Stimulated activated CD4-positive, alpha-beta T cell treated with anti-CD3 and anti-CD28 coated beads, Interleukin-4, amount 100 ng/mL, for 4 hours (primary cell): ENCODE measurements at places on chromosomes 7 and 10.

GRCh38 chr7:30144657-30145306, 10.0 kb downstream of the MTURN start:
- DNase-seq: no peak

DNA sequence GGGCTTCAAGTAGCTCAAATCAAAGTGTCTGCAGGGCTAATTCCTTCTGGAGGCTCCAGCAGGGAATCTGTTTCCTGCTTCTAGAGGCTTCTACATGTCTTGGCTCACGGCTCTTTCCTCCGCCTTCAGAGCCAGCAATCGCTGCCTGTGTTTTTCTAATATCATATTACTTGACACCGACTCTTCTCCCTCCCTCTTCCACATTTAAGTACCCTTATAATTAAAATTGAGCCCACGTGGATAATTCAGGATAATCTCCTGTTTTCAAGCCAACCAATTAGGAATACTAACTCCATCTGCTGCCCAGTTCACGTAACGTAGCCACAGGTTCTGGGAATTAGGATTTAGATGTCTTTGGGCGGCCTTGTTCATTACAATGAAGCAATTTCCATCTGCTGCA, 372.2 kb downstream of the DPP6 start:
- DNase-seq: no peak

DNA sequence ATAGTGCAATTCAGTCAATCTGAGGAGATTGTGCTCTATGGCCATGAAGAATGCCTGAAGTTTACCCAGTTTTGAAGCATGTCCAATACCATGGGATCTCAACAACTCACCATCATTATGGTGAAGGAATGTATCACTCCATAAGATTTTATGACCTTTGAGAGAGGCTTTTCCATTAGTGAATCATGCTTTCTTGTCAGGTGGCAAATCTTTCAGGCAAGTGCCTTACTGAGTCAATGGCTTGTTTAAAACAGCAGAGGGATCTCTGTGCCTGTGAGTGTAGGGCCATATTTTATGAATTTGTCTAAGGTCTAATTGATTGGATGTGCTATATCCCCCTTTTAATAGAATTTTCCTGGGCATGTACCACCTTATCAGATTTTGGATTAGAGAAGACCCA, 131.5 kb downstream of the CCDC7 start:
- no peak for DNase-seq

GRCh38 chr10:100339236-100339635, 7.8 kb upstream of the SCD start:
- DNase-seq: no peak

DNA sequence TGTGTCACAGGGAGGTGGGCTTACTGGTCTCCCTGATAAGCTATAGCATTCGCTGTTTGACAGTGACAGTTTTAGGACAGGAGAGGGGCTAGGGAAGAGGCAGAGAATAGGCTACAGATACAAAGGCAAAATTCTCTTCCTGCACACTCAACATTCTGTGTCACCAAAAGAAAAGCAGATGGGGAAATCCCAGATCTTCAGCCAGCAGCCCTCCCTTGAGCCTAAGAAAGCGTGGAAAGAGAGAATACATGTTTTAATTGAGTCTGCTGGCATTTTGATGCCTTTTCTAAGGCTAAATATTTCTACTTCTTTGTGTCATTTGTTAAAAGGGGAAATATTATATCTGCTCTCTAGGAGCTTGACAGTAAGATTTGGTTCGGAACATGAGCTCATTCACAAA, 247.0 kb downstream of the TRIL start:
- DNase-seq: no peak

DNA sequence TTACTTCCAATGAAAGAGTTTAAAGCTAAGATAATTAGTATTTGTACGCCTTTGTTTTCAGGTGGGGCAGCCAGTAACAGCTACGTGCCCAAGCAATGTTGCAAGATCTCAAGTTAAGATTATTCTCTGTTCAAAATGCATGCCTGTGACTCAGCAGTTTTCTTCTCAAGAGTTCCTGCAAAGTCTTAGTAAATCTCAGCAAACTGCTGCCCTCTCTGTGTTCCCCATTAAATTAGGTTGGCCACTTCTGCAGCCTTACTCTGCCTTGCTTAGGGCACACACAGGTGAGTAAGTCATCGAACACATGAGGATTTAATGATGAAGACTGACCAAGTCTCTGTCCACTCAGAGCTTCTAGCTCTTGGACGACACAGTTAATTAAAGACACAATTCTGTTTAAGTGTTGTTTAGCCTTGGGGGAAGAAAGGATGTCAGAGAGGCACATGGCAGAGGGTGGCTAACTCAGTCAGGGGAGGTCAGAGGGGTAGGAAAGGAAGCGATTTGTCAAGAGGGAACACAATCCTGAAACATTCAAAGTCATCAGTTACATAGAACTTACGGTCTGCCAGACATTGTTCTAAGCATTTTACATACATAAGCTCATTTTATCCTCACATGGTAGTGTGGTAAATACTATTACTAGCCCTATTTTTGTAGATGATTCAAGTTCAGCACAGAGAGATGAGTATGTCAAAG, 20.2 kb upstream of the SLC35G1 start:
- no peak for DNase-seq

DNA sequence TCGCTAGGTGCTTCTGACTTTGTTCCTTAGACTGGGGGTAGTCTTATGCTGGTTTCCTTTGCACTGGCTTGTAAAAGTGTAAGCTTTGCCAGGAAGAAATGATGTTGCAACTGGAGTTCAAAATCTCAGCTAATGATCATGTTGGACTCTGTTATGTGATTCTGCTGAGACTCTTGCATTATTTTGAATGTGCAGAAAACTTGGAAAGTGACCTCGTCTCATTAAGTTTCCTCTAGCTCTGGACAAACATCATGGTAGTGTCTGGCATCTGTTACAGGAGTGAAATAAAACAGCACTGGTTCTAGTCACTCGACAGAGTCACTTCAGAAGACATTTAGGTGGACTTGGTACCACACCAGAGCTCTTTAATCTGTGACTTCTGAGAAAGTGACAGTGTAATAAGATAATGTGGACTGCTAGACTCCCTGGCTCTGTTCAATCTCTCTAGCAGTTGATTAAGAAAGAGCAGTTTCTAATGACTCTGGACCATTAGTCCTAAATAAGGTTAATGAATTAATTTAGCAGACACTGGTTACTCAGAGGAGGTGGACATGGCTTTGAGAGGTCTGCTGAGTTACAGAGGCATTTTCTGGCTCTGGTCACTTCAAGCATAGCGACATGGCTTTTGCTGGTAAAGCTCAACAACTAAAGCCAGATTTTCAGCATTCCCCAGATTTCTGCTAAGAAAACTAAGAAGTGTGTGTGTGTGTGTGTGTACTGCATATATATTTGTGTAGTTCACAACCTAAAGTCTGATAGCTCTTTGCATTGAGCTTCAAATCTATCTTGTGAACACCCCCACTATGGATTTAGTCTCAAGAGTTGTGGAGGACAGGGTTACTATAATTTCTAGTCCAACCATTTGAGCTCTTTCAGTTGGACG, 2.0 kb downstream of the NRP1 start:
- DNase-seq: no peak

GRCh38 chr10:6929148-6929830, 349.2 kb upstream of the PRKCQ start:
- DNase-seq: no peak

DNA sequence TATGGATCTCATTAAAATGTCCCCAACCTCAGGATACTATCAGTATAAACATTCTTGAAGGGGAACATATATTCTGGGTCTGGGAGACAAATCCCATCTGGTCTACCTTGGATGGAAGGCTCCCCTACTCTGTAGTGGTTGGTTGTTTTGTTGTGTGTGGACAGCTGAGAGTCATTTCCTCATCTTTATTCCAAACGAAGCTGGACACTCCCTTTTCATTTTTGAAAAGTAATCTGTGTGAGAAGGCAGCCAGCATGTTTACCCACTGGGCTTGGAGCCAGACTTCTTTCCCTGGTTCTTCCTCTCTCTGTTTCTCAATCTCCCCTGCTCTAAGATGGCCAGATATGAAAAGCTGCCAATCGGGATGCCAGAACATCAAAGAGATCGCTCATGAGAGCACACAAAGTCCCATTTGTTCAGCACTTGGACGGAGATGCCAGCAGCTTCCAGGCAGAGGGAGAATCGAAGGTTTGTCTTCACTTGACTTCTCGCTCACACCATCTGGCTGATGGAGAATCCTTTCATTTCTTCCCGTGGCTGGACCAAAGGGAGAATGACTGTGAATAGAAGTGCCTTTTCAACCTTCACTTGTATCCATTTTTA, 108.1 kb upstream of the AGR3 start:
- DNase-seq: no peak

GRCh38 chr7:92460510-92460909, 13.2 kb downstream of the GATAD1 start:
- DNase-seq: no peak

DNA sequence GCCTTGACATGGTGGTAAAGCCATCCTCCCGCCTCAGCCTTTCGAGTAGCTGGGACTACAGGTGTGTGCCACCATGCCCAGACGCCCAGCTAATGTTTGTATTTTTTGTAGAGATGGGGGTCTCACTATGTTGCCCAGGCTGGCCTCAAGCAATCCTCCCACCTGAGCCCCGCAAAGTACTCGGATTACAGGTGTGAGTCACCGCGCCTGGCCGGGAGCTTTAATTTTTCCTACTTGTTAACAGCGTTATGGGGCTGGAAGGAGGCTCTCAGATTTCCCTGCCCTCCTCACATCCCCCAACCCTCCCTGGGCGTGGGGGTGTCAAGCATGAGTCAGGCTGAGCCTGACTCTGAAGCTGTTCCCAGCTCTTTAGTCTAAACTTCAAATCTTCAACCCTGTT, 8.3 kb downstream of the ALKBH4 start:
- no peak for DNase-seq

DNA sequence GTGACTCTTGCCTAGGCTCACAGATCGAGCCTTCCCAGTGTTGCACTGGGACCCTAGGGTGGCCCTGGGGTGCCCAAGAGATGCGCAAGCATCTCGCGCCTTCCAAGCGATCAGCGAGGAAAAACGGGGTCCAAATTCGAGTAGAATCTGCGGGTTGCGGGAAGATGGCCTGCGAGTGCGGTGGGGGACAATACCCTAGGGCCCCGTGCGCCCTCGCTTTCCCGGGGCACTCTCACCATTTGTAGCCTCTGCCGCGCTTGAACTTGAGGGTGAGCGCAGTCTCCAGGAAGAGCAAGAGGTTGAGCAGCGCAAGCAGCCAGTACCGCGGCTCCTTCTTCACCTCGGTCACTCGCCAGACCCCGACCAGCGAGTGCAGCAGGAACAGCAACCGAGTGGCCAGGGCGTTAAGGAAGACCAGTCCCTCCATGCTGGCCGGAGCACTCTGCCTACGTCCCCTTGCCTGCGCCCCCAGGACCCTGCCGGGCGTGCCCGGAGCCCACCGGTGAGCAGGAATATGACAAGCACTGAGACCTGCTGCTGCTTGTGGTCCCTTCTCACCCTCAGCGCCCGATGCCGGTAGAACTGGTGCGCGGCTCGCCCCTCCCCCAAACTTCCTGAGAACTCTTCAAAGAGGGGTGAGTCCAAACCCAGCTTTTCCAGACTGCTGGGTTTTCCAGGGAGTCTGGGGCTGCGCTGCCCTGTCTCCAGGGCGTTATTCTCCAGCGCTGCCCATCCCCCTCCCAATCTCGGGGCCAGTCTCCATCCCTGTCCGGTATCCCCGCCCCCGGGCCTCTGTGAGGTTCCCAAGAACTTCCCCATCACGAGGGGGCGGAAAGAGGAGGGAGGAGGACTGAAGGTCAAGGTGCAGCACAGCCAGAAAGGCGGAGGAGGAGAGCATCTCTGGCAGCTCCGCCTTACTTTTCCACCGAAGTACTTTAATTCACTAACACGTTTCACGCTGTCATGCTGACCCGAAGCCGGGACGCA, at the start of gene TMEM26:
TSS of gene TMEM26 (minus strand) at position 727 of the 987 bp plus-strand sequence. CDS start at position 427, 300 bp downstream.
- DNase-seq: no peak

- no peak for DNase-seq
These were observed 105.0 kb upstream of the WDR11 start for GRCh38 chr10:120746001-120746777.

DNA sequence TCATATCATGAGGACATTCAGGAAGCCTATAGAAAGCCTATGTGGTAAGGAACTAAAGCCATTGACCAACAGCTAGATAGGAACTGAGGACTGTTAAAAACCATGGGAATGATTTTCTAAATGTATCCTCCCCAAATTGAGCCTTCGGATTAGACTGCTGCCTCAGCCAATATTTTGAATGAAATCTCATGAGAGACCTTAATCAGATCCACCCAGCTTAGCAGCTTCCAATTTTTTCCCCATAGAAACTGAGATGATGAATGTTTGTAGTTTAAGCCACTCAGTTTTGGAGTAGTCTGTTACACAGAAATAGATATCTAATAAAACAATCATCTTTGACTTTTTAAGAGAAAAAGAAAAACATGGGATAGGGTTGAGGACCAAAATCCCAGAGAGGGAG, 292.0 kb downstream of the HPSE2 start:
- no peak for DNase-seq

DNA sequence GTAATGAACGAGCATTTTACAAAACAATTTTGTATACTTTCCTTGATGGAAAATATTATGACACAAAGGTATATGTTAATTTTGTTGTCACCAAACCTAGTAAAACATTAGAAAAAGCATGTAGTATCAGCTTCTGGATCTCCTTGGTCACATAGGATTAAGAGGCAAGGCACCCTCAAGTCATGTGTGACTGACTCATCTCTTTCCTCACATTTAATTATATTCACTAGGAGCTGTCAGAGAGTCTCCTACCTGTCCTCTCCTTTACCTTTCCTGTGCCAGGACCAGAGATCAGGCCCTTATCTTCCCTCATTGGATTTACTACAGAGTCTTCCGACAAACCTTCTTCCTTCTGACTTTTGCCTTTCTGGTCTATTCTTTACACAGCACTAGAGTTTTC, 111.3 kb upstream of the RPA3 start:
- DNase-seq: no peak

DNA sequence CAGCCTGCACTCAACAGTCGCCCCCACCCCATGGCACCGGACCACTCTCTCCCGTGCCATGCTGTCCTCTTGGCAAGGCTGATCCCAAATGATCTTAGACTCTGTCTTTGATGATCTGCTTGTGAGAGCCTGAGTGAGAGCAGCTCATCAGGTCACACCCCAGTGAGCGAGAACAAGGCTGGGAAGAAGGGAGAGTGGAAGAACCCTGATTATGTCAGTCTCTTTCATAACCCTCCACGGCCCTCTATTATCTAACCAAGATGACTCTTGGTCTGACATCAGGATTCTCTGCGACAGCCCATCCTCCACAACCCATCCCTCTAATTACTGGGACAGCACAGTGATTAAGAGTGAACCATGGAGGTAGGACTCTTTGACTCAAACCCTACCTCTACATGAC, 53.1 kb upstream of the C7orf33 start:
- no peak for DNase-seq
